ENCODE measurements at places on chromosomes 11 and 22.

GRCh38 chr22:17633217-17633997 is 4.9 kb upstream of the ATP6V1E1 start:
- no peak for DNase-seq
- H3K4me1 ChIP-seq = peaks cover 12% of the 10 kb centered on the region
- peaks cover 4% of the 10 kb centered on the region for H3K36me3 ChIP-seq
- H3K4me3 ChIP-seq = no peak overlapping the region
- no peaks in the 10 kb centered on the region for H3K27me3 ChIP-seq

DNA sequence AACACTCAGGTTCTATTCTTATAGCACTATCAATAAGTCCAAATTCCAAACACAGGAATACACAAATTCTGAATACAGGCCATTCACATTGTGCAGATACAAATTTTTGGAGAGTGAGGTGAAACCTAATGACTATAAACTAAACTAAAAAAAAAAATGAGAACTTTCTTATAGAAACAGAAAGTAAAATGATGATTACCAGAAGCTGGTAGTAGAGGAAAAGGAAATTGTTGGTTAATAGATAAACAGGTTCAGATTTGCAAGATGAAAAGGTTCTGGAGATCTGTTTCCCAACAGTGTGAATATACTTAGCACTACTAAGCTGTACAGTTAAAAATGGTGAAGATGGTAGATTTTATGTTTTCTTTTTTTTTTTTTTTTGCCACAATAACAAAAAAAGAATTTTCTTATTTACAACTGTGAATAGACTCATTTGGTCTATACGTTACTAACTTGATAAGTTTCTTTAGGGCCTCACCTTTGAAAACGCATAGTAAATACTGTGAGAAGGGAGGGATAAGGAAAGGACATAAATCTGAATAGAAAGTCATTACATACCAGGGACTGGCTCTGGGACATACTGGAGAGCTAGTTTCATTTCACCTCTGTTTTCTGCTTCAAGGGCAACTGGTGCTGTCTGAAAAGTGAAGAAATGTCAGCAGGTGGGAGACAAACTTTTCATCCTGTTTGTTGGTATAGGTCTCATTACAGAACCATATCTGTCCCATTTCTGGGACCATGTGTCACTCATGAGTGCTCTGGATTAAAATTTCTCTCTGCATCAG is 14.2 kb upstream of the CCDC89 start:
- H3K36me3 ChIP-seq = peaks cover 4% of the 10 kb centered on the region
- H3K4me3 ChIP-seq = peak overlapping the region; percentile 52
- peak overlapping the region; percentile 87 for H3K27ac ChIP-seq
- H3K4me1 ChIP-seq = peaks cover 22% of the 10 kb centered on the region
- no peaks in the 10 kb centered on the region for H3K27me3 ChIP-seq

- peaks cover 3% of the 10 kb centered on the region for H3K36me3 ChIP-seq
- H3K4me1 ChIP-seq = peaks cover 25% of the 10 kb centered on the region
- no peak overlapping the region for H3K27ac ChIP-seq
- DNase-seq = no peak
- H3K27me3 ChIP-seq = no peaks in the 10 kb centered on the region
These were observed 155.8 kb upstream of the MTMR2 start for GRCh38 chr11:96079691-96080090.

- H3K27me3 ChIP-seq = no peaks in the 10 kb centered on the region
- no peak for DNase-seq
- H3K36me3 ChIP-seq = peaks cover 2% of the 10 kb centered on the region
- H3K4me1 ChIP-seq = peaks cover 50% of the 10 kb centered on the region
These were observed 12.3 kb downstream of the RELT start for GRCh38 chr11:73388265-73389133.

GRCh38 chr22:49900441-49901230 is 17.6 kb downstream of the ALG12 start:
- peaks cover 2% of the 10 kb centered on the region for H3K36me3 ChIP-seq
- no peaks in the 10 kb centered on the region for H3K27me3 ChIP-seq
- peaks cover 7% of the 10 kb centered on the region for H3K4me1 ChIP-seq
- no peak overlapping the region for H3K27ac ChIP-seq
